Activated CD4-positive, alpha-beta memory T cell treated with anti-CD3 and anti-CD28 coated beads, Interleukin-2, amount 10 ng/mL, durations not matched to agents 7 days and 5 days (primary cell): ENCODE measurements at places on chromosomes 3 and 15.

DNA sequence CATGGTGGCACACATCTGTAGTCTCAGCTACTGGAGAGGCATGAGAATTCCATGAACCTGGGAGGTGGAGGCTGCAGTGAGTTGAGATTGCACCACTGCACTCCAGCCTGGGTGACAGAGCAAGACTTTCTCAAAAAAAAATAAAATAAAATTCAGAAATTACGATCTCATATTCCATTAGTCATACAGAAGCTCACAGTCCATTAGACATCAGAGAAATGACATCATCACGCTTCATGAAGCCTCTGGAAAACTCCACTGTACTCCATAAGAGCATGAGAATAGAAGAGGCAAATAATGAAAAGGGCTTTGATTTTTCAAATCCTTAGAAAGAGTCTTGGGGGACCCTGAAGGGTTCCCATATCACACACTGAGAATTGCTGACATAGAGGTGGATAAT, 145.0 kb upstream of the MITF start:
- no peak for DNase-seq

DNA sequence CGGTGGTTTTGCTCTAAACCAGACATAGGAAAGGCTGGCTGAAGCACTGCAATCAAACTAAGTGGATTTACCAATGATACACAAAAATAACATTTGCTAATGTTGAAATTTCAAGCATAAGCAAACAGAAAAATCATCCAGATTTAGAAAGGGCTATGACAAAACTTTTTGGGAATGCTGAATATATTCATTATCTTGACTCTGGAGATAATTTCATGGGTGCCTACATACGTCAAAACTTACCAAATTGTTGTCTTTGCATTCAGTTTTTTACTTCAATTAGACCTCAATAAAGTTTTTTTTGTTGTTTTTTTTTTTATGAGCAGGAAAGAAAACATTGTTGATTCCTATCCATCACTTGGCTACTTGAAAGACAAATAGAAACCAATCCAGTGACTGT, 140.8 kb downstream of the NR2E3 start:
- DNase-seq, result no peak

DNA sequence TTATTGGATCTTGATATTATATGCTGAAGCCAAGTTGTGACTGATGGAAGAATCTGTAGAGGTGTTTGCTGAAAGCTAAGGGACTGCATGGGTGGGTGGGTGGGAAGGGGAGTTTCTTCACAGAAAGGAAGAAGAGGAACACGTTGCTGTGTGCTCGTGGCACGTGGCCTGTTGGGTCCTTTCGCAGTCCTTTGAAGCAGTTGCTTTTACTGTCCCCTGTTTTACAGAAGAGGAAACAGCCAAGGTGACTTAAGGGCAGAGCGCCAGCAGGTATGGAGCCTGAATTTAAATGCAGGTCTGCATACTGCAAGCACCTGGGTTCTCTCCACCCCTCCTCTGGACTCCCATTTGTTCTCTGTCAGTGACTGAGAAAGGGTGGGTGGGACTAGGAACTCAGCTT, 59.4 kb upstream of the PRR23C start:
- DNase-seq, result peak; percentile 2

DNA sequence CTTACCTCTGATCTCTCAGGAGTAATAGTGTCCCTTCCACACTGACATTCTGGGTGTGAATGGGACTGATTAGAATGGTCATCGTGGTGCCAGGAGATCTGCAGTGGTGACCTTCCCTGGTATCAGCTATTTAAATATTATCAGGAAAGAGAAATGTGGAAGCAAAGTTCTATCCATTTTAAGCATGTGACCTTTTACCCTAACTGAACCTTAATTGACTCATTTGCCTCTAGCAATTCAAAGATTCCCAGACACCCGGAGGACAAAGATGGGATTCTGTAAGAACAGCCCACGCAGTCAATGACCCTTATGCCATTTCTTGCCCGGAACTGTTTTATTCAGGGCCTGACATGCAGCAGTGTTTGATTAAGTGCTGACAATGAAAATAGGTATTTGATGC, 10.3 kb downstream of the LIPC start:
- DNase-seq, result no peak

- no peak for DNase-seq
Measured at GRCh38 chr3:152229692-152230091, 39.0 kb upstream of the MBNL1 start.

DNA sequence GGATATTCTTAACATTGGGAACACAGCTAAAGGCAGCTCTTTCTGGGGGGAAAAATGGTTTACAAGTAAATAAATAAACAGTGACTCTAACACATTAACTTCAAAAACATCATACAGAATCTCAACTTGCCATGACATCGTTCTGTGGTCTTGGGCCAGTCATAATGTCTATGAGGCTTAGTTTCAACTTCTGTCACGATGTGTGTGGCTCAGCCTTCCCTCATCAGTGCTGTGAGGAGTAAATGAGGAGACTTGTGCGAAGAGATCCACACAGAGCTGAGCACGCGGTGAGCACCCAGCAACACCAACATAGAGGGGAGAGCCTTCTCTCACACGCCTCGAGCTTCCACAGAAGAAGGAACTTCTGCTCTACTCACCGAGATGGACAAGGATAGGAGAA, 49.0 kb downstream of the DZIP1L start:
- DNase-seq, result peak; percentile 42

DNA sequence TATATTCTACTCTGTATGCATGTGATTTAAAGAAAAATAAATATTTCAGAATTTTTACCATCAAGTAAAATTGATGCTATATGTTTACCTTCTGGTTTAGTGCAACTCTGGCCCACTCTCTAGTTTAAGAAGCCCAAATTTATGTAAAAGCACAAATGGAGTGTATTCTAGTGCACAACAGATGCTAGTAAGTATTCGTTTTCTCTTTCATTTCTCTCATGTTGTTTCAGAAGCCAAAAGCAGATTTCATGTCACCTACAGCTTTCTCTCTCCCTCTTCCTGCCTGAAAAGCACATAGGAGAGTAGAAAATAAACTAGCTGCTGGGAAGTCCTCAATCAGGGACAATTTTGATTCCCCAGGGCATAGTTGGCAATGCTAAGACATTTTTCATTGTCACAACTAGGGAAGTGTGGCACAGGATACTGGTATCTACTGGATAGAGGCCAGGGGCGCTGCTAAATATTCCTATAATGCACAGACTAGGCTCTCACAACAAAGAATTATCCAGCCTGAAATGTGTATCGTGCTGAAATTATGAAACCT, 147.4 kb upstream of the ARHGEF26 start:
- DNase-seq, result no peak

DNA sequence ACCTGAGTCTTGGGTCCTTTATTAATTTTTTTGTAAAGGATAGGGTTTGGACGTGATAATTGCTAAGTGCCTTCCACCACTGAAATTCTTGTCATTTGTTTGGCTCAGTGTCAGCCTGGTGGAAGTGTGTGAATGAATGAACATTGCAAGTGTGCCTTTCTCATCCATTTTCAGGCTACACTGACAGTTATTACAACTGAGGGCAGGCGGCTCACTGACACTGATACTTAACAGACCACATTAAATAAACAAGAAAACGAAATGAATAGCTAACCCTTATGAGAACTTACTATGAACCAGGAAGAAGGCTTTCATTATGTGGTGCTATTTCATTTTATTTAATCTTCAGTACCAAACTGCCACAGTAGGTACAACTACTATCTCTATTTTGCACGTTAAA, 188.8 kb upstream of the CRBN start:
- no peak for DNase-seq

DNA sequence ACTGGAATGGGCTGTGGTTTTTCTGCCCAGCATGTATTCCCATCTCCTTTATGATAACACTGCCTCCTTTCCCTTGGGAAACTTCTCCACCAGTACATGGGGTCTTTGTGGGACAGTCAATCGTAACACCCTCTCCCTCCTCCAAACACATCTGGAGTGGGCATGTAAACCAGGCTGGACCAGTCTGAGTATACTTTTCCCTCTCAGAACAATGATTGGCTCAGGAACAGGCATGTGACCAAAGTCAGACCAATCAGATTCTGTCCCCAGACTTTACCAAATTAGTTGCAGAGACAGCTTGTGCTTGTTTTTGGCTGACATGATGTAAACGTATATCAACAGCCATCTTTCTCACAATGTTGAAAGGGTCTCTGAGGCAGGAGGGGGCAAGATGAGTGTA, 97.1 kb upstream of the CRBN start:
- DNase-seq, result no peak

- DNase-seq, result no peak
Measured at GRCh38 chr15:35309886-35310285, 224.8 kb upstream of the NANOGP8 start.

GRCh38 chr3:44210967-44211366, 30.7 kb upstream of the TOPAZ1 start:
- no peak for DNase-seq

DNA sequence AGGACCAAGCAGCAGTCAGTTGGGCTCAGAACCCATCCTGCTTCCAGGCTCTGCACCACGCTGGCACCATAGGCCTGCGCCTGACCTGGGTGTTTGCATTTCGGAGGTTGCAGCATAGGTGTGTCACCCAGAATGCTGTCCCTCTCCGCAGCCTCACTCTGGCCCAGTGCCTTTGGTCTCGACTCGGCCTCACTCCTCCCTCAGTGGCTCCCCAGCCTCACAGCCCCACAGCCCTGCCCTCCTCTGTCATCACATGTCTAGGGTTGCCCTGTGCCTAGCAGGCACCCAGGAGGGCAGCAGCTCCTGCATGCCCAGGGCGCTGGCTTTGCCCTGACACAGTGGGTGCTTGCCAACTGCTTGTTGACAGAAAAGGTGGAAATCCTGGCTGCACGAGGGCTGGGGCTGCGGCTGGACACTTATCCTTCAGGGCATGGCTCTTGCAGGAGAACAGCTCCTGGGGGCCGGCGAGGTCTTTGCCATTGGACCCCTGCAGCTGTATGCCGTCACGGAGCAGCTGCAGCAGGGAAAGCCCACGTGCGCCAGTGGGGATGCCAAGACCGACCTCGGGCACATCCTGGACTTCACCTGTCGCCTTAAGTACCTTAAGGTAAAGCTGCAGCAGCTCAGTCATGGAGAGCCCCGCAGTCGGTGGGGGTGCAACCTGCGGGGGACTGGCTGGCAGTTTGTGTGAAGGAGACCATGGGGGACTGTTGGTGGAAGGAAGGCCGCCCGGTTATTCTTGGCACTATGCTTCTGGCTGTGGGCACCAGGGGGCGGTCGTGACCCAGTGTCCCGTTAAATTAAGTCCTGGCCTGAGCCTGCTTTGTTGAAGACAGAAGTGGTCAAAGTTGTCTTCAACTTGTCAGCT, 16.2 kb downstream of the NISCH start:
- DNase-seq, result peak; percentile 43

- no peak for DNase-seq
Measured at GRCh38 chr3:13282986-13283876, 136.9 kb downstream of the NUP210 start.

DNA sequence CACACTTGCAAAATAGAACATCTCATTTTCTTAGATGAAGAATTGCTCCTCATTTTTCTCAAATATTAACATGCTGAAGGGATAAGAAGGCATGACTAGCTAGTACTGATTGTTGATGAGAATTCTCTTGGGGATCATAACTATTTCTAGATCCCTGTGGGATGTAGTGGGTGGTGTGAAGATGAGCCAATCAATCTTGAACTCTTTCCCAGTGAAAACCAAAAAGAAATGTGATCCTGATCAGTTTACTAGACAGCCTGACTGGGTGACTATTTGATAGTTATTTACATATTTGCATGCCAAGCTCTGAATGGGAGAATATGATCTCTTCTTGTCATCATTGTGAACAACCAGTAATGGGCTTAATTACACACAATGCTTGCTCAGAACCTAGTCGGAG, 63.7 kb downstream of the ZIC1 start:
- no peak for DNase-seq

DNA sequence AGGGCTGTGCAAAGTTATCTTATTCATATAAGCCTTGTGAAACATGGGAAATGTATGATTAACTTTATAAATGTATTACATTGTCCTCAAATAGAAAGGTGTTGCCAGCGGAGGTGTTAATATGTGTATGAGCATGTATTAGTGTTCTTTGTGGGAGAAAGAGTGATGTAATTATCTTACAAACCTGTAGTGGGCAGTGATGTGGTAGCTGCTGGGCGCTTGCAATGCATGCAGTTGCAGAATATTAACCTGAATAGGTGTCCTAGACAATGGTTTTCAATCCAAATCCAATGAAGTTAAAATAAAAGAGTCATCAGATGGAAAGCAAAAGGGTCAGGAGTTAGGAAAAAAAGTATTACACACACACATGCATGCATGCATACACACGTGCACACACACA, 881.3 kb upstream of the CADM2 start:
- no peak for DNase-seq

GRCh38 chr15:99958426-99959097, 225.3 kb upstream of the LYSMD4 start:
- peak; percentile 4 for DNase-seq

DNA sequence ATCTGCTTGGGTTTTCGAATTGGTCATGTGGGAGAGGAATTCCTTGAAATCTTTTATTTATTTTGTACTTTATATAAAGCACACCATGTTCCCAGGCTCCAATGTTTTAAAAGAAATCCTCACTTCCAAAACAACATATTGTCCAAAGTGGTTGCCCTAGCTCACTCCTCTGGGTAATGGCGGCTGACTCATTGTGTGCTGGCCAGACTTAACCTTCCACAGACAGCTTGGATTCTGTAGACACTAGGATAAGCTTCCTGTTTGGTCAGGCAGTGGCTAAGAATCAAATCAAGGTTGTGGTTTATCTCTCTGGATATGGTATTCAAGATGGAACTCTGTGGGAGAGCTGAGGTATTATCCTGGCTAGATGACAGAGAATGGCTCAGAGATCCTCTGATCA, 55.8 kb upstream of the FAM98B start:
- DNase-seq, result no peak

DNA sequence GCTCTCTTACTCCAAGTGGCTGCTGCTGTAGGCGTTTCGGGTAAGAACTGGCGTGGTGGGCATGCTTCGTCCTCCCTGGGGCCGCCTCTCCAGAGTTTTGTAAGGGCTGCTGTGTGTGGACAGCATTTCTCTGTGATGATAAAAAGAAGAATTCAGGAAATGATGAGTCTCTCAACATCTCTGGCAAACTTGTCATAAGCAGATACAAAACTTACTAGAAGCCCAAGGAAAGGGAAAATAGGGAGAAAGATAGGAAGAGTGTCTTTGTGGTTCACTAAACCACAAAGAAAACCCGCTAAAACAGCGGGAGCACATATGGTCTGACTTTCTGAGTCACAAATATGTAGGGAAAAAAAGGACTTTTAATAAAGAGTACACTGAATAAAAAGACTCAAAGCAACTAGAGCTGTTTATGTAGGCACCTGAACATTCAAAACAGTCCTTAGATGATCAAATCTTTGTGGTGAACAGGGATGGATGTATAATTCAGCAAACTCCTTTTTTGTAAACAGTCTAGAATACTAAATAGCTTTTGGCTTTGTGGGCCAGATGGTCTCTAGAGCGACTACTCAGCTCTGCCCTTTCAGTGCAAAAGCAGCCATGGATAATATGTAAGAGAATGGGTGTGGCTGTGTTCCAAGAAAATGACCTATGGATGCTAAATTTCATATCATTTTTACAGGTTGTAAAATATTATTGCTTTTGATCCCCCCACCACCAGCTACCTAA, 60.4 kb upstream of the LMOD3 start:
- no peak for DNase-seq

GRCh38 chr3:154040283-154040682, 80.9 kb upstream of the ARHGEF26 start:
- no peak for DNase-seq

- DNase-seq, result no peak
Measured at GRCh38 chr3:128276146-128276435, 122.8 kb downstream of the EEFSEC start.
